ENCODE measurements at places on chromosomes 7 and 10.

- DNase-seq = no peak
Measured at GRCh38 chr7:142968229-142968628, 6.1 kb upstream of the KEL start.

- no peak for DNase-seq
Measured at GRCh38 chr7:18461785-18462467, 33.6 kb upstream of the HDAC9 start.

DNA sequence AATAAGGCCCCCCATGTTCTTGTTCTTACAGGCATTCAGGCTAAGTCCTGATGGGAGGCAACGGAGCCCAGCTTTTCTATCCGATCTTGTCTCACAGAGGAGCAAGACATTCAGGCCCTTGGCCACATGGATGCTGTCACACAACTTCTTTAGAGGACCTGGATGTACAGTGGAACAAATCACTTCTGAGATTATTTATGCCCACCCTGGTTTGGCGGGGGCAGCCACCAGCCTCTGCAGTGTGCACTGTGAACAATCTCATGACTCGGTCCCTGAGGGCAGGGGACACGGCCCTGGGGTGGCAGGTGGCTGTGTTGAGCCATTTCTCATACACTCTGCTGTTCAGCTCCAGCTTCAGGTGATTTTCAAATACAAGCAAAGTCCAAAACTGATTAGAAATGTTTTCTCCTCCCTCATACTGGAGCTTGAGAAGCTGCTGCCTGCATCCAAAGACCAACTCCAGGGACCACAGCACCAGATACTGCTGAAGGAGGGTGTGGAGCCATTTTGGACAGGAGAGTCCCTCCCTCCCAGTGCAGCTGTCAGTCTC is 441.3 kb downstream of the GRID1 start:
- no peak for DNase-seq

DNA sequence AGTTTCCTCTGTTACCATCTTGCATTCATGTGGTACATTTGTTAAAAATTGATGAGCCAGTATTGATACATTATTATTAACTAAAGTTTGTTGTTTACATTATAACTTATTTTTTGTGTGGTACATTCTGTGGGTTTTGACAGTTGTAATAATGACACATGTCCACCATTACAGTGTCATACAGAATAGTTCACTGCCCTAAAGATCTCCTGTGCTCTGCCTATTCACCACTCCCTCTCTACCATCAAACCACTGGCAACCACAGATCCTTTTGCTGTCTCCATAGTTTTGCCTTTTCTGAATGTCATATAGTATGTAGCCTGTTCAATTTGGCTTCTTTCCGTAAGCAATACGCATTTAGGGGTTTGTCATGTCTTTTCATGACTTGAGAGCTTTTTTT is 156.9 kb downstream of the PHF14 start:
- no peak for DNase-seq

DNA sequence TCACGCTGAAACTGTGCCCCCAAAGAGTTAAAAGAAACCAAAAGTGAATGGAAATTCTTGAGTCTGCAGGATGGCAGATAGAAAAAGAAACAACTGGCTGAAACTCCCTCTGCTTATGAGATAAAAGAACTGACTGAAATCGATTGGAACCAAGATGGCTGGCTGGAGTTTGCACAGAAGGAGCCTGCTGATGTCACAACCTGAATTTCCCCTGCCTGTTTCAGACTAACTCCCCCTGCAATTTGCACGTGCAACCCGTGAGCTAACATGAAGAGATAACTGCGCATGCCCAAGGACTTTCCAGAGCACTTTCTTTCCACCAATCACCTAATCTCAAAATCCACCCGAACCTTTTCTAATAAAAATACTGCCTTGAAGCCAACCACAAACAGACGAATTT is 435.5 kb downstream of the CALN1 start:
- no peak for DNase-seq

GRCh38 chr7:70775570-70776156 is 356.3 kb upstream of the GALNT17 start:
- no peak for DNase-seq

DNA sequence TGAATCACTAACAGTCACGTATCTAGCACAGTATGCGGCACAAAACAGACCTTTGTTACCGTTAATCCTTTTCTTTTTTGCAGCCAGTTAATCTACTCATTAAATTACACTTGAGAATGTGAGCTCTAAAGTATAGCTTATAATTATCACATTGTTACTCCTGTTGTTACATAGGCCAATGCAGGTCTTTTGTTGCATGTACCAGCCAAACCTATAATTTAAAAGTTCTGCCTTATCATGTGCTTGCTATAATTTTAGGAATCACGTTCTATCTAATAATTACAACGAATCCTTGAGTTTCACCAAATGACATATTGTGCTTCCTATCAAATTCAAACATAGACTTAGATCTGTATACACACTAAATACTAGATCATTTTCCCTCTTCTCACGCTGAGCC is 245.1 kb downstream of the DGKI start:
- no peak for DNase-seq

DNA sequence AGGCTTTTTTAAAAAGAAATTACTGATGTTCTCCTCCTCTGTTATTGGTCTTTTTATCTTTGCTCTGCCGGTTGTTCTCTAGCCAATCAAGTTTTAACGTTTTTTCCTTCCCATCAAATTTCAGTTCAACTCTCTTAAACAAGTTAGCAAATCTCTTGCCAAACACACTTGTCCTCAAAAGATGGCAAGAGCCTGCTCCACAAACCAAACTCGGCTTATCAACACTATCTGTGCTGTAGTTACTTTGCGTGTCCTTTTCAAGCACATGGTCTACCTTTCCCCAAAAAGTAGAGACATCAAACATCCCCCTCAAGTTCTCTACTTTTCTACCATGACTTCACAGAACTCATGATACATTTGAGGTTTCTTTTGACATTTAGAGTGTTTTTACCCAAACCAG is 71.3 kb downstream of the OSBPL3 start:
- DNase-seq = no peak

- no peak for DNase-seq
Measured at GRCh38 chr10:5774987-5775620, 38.1 kb downstream of the GDI2 start.

DNA sequence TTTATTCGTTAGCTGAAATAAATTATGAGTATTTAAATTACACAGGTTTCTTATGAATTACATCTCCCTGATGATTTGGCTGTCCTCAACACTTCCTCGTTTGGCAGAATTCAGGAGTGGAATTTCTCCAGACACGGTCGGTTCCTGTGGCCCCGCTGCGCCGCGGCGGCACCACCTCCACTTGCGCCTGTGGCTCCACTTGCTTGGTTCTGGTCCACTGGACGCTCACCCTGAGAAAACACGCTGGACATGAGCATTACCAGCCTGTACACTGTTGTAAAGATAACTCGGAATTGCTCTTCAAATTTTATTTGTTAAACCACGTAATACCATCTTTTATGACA is 85.3 kb downstream of the ZNF33B start:
- no peak for DNase-seq

GRCh38 chr7:123570390-123571182 is 13.0 kb upstream of the NDUFA5 start:
- DNase-seq = no peak

- no peak for DNase-seq
Measured at GRCh38 chr10:607545-608185, 81.8 kb downstream of the DIP2C start.

DNA sequence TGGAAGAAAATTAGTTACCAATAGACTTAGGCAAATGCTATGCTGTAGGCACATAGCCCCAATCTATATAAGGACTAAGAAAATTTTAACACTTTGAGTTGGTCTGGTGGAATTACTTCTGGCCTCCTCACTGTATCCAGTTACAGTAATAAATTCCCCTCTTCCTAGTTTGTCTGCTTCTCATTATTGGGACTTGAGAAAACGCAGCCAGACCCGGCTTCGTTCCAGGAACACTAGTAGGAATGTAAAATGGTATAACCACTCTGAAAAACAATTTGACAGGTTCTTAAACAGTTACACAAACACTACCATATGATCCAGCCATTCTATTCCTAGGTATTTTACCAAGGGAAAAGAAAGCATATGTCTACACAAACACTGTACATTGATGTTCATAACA is 150.2 kb downstream of the VPS50 start:
- no peak for DNase-seq

- no peak for DNase-seq
Measured at GRCh38 chr7:2666155-2666554, 21.8 kb upstream of the AMZ1 start.

- DNase-seq = no peak
Measured at GRCh38 chr7:117941138-117941810, 68.0 kb upstream of the CTTNBP2 start.

- DNase-seq = no peak
Measured at GRCh38 chr7:22435720-22436119, 64.3 kb downstream of the STEAP1B start.

GRCh38 chr7:114100810-114101209 is 182.0 kb upstream of the PPP1R3A start:
- no peak for DNase-seq

- no peak for DNase-seq
Measured at GRCh38 chr10:123884907-123885381, 6.7 kb downstream of the CPXM2 start.

GRCh38 chr10:29569795-29570194 is 65.0 kb downstream of the SVIL start:
- no peak for DNase-seq

- DNase-seq = no peak
Measured at GRCh38 chr7:33422141-33422540, 292.8 kb downstream of the BBS9 start.

- DNase-seq = no peak
Measured at GRCh38 chr10:55897490-55897921, 463.6 kb downstream of the ZWINT start.

DNA sequence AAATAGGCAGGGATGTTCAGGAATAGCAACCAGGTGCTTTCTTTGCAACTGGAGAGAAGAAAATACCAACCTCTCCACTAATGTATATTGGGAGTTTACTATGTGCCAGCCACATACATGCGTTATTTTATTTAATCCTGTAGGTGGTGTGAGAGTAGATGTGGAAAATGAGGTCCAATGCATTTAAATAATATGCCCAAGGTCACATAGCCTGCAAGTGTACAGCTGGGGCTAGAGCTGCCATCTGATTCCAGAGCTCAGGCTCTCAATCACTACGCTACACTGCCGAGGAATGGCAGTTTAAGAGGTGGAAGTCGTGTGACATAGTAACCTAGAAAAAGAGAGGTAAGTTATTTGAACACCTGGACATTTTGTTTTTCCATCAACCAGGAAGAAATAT is 277.0 kb downstream of the EXOC4 start:
- no peak for DNase-seq

DNA sequence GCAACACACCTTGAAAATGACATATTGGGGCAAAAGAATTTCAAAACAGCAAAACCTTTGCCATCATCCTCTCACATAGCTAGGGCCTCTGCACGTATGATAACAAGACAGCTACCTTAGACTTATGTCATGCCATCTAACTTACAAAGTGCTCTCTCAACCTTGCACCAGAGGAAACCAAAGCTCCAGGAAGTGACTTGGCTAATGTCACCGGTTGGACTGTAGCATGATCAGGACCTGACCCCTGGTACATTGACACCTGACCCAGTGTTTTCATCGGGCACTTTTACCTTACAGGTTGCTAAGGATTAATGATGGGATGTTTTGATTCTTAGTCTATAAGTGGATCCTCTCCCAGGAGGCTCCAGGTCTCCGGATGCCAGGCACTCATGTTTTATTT is 529.8 kb upstream of the GALNT17 start:
- no peak for DNase-seq

- DNase-seq = no peak
Measured at GRCh38 chr10:23367896-23368595, 23.4 kb upstream of the C10orf67 start.

GRCh38 chr7:69467826-69468225 is 130.4 kb upstream of the AUTS2 start:
- no peak for DNase-seq

DNA sequence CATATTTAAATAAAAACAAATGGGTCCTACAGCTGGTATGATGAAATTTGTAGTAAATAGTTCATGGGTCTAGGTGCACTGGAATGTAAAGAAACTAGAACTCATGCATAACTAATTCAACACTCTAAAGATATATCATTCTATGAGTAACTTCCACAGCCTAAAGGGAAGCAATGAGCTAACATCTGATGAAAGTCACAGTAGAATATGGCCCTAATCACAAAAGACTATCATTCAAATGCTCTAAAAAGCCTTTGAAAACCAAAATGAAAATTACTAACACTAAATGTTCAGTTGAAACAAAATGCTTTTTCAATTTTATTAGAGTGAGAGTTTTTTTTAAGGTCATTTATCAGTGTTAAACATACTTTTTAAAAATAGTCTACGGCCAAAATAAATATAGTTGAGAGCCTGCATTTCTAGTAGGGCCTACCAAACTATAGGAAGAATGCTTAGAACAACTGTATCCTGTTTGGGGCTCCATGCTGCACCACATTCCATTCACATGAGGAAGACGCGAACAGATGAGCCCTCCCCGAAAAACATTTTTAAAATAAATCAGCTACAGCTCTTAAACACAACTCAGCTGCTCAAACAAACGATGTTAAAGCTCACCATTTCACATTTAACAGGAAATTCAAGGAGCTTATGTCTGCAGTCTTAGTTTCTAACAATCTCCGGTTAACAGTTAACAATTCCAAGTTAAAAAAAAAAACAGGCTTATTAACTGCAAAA is 134.5 kb downstream of the NRBF2 start:
- DNase-seq = no peak

GRCh38 chr10:24571870-24572450 is 151.7 kb downstream of the ARHGAP21 start:
- no peak for DNase-seq

DNA sequence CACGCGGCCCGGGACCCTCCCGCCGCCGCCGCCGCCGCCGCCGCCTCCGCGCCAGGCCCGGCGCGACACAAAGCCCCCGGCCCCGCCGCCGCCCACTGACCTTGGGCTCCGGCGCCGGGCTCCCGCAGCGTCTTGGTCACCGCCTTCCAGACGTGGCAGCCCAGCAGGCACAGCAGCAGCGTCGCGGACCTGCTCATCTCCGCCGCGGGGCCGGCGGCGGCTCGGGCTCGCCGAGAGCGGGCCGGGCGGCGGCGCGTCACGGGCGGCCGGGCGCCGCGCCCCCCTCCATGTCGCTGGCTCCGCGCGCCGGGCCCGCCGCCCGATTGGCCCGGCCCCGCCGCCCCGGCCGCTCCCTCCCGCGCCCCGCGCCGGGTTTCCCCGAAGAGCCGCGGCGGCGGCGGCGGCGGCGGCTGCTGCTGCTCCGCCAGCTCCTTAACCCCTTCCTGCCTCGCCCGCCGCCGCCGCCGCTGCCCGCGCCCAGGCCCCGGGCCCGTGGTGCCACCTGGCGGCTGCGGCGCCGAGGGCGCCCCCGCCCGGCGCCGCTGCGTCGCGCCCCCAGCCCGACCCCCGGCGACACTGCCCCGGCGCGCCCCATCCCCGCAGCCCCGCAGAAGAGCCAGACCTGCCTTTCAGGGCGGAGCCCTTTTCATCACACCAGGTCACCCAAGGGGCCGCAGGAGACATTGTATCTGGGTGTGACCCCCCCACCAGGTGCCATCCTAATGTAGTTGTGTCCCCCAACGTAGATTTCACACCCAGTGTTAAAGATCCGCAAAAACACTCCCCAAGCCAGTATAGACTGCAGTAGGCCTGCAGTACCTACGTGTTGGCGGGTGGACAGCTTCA is at the start of gene FAM171A1:
TSS of gene FAM171A1 (minus strand) at position 434 of the 846 bp plus-strand sequence. CDS start at position 197, 237 bp downstream.
- peak; percentile 55 for DNase-seq

GRCh38 chr10:98033515-98033914 is 3.1 kb upstream of the CRTAC1 start:
- DNase-seq = no peak

GRCh38 chr10:110461530-110461929 is 36.2 kb upstream of the DUSP5 start:
- no peak for DNase-seq

- no peak for DNase-seq
Measured at GRCh38 chr7:129186749-129187260, 1.6 kb upstream of the SMO start.

- no peak for DNase-seq
Measured at GRCh38 chr10:75803816-75804552, 372.6 kb downstream of the LRMDA start.
